ENCODE measurements at places on chromosomes 7 and 10.

DNA sequence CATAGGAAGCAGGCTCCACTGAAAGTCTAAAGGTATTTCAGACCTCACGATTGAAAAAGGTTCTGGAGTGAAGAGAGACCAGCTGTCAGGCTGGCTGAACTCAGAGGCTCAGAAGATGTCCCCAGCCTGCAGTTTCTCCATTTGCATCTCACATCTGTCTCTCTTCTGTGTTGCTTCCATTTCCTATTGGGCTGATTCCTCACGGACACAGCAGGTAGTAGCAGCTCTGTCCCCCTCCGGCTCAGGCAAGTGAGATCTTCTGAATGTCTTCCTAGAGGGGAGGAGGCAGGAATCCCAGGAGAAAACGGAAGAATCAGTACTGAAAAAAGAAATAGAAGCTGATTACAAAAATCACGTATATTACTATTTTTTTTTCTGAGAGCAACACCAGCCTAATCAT, 274.1 kb upstream of the COBL start:
- no peak for DNase-seq

GRCh38 chr7:20249920-20250319, 32.7 kb upstream of the MACC1 start:
- DNase-seq: no peak

DNA sequence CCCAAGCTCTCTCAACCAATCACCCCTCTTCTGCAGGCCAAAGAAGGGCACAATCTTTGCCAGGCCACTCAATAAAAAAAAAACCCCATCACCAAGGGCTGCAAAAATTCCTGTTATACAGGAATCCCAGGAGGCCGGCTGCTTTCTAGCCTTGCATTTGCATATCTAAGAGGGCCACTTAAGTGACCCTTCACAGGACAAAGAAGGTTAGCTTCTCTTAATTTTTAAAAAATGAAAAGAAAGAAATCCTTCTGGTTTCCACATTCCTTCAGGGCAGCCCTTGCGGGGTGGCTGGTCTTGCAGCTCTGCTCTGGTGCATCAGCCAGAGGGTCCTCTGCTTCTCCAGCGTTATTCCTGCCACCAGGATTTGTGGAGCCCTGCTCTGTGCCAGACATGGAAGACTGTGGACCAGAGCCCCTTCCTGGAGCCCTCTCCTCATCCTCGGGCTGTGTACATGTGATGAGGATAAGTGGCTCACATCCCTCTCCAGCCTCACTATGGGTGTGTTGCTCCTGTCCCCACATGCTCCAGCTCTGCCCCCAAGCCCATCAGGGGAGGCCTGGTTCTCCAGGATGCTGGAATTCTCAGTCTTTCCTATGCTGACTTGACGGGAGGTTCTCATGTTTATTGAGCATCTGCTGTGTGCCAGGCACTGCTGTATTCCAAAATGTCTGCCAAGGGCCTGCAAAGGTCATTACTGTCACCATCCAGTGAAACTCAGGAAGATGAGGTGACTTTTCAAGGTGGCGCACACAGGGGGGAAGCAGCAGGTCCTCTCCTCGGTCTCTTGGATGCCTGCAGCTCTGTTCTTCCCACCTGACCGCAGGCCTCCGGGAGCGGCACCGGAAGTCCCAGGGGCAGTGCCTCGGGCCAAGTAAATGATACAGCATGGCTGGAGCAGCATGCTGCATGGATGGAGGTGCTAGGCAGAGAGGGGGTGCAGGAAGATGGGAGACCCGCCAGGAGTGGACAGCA, 67.7 kb downstream of the ARHGAP22 start:
- DNase-seq: no peak

GRCh38 chr7:37923996-37924395, 3.6 kb downstream of the EPDR1 start:
- no peak for DNase-seq

GRCh38 chr7:87570178-87570577, 30.5 kb downstream of the ABCB1 start:
- DNase-seq: peak; percentile 58

DNA sequence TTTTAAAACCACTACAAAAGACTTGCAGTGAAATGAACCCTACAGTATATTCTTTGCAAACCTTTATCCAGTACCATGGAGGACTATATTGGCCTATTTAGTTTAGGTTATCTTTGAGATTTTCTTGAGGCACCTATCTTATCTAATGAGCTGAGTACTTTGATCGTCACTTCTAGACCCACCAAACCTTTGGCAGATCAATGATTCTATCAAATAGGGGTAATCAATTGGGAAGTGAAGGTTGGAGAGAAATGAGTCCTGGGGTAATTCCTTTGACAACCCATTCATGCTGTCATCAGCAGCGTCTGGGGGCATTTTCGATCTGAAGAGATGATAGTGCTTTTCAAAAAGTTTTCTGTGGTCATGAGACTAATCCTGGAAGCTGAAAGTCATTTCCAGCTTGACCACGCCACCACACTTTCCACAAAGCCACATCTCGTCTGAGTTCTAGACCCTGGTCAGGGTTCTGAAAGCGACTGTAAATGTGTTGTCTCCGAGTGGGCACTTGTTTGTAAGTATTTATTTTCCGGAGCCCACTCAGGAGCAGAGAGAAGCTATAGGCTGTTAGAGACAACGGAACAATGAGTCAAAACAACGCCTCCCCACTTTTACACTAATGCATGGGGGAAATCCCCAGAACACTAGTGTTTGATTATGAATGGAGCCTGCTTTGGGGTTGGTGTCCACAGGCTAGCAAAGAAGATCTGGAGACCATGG, 4.8 kb downstream of the EGR2 start:
- no peak for DNase-seq

DNA sequence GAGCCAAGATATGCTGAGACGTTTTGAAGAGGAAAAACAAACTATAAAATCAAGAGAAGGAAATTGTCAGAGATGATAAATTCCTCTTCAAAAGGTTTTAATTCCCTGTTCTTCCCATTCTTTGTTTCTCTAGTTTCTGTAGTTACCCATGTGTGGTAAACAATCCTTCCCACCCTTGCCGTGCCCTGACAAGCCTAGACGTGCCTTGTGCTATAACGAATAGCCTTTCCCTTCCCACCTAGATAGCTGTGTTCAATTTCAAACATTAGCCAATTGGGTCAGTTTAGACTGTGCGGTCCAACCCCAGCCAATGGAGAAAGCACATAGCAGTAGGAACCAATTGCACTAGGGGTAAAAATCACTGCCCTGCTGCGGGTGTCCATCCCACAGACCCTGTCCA, 138.1 kb downstream of the RALA start:
- no peak for DNase-seq

- no peak for DNase-seq
Observed at GRCh38 chr7:553636-554111, 34.0 kb upstream of the PDGFA start.

- peak; percentile 41 for DNase-seq
Observed at GRCh38 chr7:11716185-11716584, 115.8 kb downstream of the THSD7A start.

GRCh38 chr7:76234282-76234584, 32.5 kb downstream of the SRRM3 start:
- DNase-seq: no peak

DNA sequence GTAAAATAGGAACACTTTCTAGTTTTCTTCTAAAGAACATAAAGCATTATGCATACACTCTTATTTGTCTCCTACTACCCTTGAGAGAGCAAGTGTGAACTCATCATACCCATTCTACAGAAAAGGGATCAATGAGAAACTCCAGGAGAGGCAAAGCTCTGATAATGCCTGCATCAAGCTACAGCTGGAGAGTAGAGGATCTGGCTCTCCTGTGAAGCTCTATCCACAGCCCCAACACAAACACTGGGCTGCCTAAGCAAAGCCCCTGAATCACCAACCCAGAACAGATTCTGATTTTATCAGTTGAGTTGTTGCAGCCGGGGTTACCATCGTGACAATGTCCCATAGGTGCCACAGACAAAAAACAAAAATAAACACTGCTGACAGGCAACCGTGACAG, 74.9 kb downstream of the NUDCD3 start:
- no peak for DNase-seq

- no peak for DNase-seq
Observed at GRCh38 chr10:130395248-130395936, 259.2 kb downstream of the GLRX3 start.

- DNase-seq: peak; percentile 4
Observed at GRCh38 chr7:82506702-82507101, 63.1 kb upstream of the CACNA2D1 start.

DNA sequence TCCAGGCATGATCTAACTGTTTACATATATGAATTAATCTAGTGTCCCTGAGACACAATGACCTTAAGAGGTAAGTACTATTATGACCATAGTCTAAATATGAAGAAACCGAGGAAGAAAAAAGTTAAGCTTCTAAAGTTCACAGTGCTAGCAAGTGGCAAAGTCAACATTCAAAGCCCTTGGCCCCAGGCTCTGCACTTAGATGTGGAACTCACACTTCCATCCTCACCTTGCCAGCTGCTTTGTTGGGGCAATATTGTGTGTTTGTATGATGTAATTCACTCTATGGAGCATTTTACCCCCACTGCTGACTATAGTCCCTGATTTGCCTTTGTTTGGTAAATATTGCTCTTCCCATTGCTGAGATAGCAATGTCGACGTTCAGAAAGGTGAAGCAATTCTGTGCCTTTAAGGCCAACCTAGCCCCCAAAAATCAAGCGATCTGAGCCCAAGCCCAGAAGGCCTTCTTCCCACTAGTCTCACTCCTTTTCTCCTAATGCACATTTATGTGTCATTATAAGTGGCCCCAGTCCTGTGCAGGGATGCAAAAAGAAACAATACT, 487.6 kb upstream of the ZMIZ1 start:
- DNase-seq: no peak
